ENCODE measurements at places on chromosomes 4 and X.

DNA sequence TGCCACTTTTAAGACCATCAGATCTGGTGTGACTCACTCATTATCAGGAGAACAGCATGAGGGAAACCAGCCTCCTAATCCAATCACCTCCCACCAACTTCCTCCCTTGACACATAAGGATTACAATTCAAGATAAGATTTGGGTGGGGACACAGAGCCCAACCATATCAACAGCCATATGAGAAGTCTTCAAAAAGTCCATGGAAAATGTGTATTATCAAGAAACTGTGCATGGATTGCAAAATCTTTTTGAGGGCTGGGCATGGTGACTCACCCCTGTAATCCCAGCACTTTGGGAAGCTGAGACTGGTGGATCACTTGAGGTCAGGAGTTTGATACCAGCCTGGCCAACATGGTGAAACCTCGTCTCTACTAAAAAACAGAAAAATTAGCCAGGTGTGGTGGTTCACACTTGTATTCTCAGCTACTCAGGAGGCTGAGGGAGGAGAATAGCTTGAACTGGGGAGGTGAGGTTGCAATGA lies 17.8 kb upstream of the RPL39 start:
- DNase-seq: peak; percentile 57

DNA sequence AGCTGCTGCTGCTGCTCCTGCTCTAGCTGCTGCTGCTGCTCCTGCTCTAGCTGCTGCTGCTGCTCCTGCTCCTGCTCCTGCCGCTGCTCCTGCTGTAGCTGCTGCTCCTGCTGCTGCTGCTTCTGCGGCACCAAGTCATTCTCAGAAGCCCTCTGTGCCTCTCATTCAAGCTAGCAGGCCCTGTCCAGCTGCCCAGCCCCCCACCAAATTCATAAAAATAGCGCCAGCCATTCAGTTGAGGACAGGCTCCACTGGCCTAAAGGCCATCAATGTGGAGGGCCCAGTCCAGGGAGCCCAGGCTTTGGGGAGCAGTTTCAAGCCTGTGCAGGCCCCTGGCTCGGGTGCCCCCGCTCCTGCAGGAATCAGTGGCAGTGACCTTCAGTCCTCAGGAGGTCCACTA lies 3.9 kb downstream of the SUPT20HL1 start:
- DNase-seq: no peak

- DNase-seq: no peak
Measured at GRCh38 chr4:119034276-119035008, 101.2 kb upstream of the MYOZ2 start.

DNA sequence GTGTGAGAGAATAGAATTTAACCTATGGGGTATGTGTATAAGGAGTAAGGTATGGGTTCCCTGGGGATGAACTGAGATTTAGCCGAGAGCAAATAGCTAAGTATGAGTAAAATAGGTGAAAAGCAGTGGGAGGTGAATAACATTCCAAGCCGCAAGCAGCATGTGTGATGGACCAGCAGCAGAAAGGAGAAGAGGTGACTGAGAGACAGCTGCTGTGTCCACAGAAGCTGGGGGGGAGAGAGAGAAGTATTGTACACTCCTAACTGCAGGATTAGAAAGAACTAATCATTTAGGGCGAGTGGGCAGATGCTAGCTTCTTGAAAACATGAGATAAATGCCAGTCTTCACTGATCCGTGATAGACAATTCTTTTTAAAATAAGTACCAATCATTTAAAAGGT lies 296.0 kb downstream of the KLHL4 start:
- DNase-seq: no peak

- no peak for DNase-seq
Measured at GRCh38 chrX:30798810-30799209, 90.2 kb downstream of the TAB3 start.

- peak; percentile 59 for DNase-seq
Measured at GRCh38 chrX:136097871-136098805, 49.2 kb upstream of the FHL1 start.

- no peak for DNase-seq
Measured at GRCh38 chrX:10079231-10079630, 77.5 kb upstream of the CLCN4 start.

GRCh38 chr4:23915459-23916132 lies 25.7 kb upstream of the PPARGC1A start:
- DNase-seq: no peak

- no peak for DNase-seq
Measured at GRCh38 chrX:15188039-15188438, 81.8 kb downstream of the ASB9 start.

DNA sequence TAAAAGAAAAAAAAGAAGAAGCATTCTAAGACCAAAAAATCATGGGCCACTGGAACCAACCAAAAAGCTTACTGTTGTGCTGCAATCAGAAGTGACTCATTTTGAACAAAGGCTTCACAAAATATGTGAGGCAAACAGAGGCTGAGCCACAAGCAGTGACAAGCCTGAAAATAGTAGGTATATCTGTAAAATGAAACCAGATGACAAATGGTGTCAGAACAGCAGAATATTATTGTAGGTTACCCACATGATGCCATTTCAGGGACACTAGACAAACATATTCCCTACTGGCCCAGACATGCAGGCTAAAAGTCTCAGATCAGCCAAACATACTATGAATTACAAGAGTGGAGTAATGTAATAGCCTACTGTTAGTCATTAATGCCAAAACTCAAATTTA lies 1301.8 kb upstream of the DIAPH2 start:
- DNase-seq: no peak

DNA sequence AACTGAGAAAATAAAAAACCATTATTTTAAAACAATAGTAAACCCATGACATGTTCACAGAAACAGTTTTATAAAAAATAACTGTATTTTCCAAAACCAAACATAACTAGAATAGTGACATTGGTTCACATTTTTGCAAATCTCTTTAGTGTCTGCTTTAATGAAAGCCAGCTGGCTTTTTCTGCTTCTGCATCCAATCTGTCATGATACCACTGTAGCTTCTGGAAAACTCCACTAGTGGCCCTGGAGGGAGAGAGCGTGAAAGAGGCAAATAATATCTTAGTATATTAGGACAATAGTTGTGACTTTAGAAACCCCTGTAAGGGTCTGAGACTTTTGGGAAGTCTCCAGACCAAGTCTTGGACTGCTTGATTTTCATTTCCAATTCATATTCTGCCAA lies 31.1 kb downstream of the FGFBP1 start:
- no peak for DNase-seq

DNA sequence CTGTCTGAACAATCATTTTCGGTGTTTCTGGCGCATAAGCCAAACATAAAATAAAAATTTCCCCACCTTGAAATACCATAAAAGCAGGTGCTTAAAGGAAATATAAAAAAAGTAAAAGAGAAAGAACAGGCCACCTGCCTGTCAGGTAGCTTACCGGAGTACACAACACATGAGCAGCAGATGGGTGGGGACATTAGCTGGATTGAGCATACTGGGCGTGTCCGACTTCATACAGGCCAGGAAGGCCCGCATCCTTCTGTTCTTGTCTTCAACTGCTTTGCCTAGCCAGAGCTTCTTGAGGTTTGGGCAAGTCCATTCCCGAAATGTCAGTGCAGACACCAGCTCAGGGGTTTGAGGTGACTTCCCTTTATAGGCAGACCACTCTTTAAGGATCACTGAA lies 66.7 kb downstream of the FAM120C start:
- DNase-seq: no peak

- DNase-seq: no peak
Measured at GRCh38 chr4:76896614-76897535, 1.1 kb downstream of the SOWAHB start.

- DNase-seq: no peak
Measured at GRCh38 chr4:157572951-157573350, 352.4 kb downstream of the GRIA2 start.

DNA sequence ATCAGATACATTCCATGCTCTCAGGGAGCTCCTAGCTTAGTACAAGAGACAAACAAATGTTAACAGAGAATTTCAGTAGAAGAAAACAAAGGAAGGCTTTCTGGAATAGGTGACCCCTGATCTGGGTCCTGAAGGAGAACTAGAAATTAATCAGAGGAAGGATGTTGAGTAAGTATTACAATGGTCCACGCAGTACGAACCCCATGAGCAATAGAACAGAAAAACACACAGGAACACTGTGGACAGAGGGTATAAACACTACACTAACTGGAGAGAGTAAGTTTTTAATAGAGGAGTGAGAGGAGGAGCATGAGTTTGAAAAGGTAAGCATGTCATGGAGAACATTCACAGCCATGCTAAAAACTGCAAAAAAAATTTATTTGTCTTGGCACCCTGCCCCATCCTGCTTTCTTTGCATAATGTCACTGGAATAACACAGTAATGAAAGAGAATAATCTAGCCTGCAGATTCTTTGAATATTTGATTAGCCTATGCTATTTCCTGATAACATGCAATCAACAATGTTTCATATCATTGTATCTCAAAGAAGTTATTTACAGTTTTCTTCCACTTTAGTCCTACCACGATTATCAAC lies 140.3 kb upstream of the ZXDB start:
- no peak for DNase-seq

- DNase-seq: no peak
Measured at GRCh38 chr4:165439344-165439743, 60.5 kb downstream of the CPE start.

DNA sequence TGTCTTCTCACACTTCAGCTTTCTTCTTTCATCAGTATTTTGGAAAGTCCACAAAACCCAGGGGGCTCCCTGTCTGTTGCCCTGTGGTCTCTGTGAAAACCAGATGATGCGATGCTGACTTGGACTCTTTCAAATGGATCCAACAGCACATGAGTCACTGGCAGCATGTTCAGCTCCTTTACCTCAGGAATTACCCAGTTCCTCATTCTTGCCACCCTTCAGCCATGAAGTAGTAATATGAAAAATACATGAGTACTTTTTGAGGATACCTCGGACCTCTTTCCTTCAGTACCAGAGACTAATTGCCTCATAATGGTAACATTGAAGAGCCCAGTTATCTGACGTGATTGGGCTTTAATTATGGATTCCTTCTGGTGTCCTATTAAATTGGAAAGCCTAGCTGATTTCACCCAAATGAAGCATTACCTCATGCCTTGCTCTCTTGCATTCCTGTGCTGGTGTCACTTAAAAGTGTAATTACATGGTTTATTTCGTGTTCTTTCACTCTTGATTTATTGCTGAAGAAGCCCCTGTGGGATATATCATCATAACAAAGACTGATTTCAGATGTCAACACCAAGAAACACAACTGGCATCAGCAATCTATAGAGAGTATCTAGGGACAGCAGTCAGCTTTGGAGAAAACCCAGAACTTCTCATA lies 63.4 kb downstream of the NFKB1 start:
- no peak for DNase-seq

- no peak for DNase-seq
Measured at GRCh38 chr4:13731019-13731418, 103.5 kb upstream of the BOD1L1 start.

GRCh38 chrX:47226531-47227333 lies 6.1 kb upstream of the USP11 start:
- no peak for DNase-seq

GRCh38 chr4:41192136-41192535 lies 22.2 kb downstream of the APBB2 start:
- no peak for DNase-seq

DNA sequence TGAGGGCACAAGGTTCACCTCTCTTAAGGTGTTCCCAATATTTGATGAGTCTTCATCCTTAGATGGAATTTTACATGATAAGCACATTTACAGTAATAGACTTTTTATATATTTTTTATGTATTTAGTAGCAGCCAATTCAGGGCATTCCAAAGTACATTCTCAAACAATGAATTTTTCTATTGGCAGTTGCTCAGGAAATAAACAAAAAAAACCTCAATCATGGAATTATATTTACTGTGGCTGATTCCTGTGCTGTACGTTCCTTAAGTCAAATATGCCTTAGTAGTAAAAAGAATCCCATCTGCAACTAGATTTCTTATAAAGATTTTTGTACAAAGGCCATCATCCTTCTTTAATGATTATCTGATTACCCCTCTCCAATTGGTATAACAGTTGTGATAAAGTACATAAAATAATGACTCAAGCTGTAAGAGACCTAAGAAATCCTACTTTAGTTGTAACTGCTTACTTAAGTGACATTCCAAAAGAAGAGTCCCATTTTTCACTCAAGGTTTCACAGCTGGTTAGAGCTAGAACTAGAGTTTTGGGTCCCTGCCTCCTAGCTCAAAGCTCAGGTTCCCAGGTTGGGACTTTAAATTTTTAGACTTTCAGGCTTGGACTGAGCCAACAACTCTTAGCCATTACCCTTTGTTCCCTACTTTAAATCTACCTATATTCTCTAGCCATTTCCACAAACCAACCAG lies 152.7 kb downstream of the FHIP1A start:
- DNase-seq: no peak

GRCh38 chr4:166143227-166143626 lies 270.2 kb downstream of the TLL1 start:
- no peak for DNase-seq

GRCh38 chr4:145230726-145231125 lies 50.3 kb upstream of the OTUD4 start:
- no peak for DNase-seq

DNA sequence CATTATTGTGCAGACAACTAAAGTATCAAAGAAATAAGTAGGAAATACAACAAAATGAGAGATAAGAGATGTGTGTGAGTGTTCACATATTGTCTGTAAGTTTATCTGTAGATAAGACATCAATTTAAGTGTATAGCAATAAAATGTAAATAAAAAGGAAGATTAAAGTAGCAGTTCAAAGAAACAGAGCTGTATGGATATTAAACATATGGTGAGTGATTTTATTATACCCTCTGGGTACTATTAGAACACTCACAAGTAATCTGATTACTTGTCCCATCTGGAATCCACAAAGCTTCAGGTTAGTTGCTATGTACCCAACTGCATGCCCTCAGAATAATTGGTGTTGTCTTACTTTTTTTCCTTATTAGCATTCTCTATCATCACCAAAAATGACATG lies 747.9 kb upstream of the ADGRL3 start:
- DNase-seq: no peak

GRCh38 chr4:128311659-128312403 lies 24.2 kb upstream of the PGRMC2 start:
- DNase-seq: no peak

DNA sequence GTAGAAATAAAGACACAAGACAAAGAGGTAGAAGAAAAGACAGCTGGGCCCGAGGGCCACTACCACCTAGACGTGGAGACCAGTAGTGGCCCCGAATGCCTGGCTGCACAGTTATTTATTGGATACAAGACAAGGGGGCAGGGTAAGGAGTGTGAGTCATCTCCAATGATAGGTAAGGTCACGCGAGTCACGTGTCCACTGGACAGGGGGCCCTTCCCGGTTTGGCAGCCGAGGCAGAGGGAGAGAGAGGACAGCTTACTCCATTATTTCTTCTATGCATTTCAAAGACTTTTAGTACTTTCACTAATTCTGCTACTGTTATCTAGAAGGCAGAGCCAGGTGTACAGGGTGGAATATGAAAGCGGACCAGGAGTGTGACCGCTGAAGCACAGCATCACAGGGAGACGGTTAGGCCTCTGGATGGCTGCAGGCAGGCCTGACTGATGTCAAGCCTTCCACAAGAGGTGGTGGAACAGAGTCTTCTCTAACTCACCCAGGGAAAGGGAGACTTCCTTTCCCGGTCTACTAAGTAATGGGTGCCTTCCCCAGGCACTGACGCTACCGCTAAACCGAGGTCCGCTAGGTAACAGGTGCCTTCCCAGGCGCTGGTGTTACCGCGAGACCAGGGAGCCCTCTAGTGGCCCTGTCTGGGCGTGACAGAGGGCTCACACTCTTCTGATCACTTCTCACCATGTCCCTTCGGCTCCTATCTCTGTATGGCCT lies 44.9 kb downstream of the ZBTB49 start:
- DNase-seq: peak; percentile 59
